ENCODE measurements at places on chromosomes 11 and 22. TPM values are rescaled to one million over a fixed set of nuclear protein-coding genes. Genes with fewer than 3 reads are reported as not detected.

GRCh38 chr11:14618060-14618459 is 25.5 kb upstream of the PDE3B start:
- no peak for DNase-seq

GRCh38 chr11:68181719-68182451 is 31.2 kb downstream of the KMT5B start:
- DNase-seq, result no peak

DNA sequence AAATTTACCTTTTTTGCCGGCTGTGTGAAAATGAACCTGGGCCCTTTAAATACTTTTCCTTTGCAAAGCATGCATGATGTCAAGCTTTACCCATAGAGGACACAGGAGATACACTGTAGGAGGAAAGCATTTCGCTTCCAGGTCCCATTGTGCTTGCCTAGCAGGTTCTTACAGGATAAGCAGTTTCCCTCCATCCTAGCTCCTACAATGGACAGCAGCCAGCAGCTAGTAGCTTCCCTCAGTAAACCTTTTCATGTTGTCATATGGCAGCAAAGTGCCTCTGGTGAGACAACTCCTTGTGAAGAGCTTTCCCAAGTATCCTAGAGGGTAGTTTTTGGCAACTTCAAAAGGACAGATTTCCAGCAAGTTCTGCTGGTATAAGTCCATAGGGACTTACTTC is 78.4 kb downstream of the RBFOX2 start:
- no peak for DNase-seq

HOATZ gene
- total RNA-seq, result not detected

- DNase-seq, result no peak
These were observed 714.7 kb upstream of the TENM4 start for GRCh38 chr11:80155412-80156017.

SLC22A8 gene
- total RNA-seq, result not detected

RFPL2 gene
- not detected for total RNA-seq

DNA sequence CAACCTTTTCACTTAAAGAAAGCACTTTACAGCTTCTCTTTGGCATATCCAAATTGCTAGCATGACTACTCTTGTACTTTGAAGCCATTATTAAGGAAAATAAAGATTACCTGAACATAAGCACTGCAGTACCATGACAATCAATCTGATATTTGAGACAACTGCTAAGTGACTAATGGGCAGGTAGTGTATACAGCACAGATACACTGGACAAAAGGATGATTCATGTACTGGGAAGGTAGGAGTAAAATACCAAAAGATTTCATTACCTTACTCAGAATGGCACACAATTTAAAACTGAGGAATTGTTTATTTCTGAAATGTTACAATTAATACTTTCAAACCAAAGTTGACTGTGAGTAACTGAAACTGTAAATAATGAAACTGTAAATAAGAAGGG is 1054.3 kb upstream of the TENM4 start:
- DNase-seq, result no peak

SART1 gene
- total RNA-seq, result 28.8 TPM

SORL1 gene
- 7.8 TPM for total RNA-seq

GRCh38 chr11:111845276-111846028 is 25.9 kb downstream of the ALG9 start:
- DNase-seq, result no peak

DNA sequence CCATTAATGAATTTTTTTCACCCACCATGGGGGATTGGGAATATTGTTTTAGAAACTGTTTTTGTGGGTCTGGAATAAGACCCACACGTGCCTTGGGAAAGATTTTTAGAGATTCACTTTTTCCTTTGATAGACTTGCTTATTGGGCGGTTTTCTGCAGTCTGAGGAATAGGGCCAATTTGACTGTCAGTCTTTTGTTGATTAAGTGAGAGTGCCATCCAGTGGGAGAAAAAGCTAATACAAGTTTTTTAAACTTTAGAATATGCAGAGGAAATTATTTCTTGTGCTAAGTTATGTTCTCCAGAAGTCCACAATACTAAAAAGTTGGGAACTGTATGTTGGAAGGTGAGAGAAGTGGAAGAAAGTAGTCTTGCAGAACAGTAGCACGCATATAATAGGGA is 56.1 kb downstream of the PRMT3 start:
- DNase-seq, result no peak

GRCh38 chr22:38751066-38751421 is 4.8 kb downstream of the SUN2 start:
- DNase-seq, result no peak

GRCh38 chr11:66228521-66228920 is 39.9 kb upstream of the RAB1B start:
- no peak for DNase-seq

DDX10 gene
- total RNA-seq, result 28.9 TPM

DNA sequence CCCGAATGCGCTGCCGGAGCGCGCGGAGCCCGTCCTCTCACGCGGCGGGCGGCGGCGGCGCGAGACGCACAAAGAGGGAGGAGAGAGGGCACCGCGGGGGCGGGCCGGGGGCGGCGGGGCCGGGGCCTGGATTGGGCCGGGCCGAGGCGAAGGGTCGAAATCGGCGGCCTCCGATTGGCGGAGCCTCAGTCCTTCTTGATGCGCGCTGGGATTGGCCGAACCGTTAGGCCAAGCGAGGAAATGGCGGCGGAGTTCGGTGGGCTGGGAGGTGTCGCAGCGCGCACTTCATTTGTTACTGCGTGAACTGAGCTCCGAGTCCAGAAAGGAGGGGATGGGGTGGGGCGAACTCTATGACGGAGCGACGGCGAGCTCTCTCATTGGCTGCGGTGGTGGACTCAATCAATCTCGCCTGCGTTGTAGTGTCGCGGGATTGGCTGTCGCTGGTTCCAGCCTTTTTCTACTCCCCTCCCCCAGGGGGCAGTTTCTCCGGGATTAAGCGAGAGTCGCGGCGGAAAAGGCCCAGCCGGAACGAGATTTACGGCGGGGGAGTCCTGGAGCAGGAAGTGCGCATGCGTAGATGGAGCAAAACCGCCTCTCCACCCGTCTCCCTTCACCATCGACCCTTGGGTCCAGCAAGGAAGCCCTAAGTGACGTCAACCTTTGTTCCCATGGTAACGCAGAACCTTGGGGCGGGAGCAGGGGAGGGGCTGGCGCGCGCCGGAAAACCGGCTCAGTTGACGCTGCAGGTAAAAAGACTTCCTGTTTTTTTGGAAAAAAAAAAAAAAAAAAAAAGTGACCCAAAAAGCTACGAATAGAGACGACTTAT is at the start of gene SF1:
TSS of gene SF1 (minus strand) at position 70 of the 826 bp plus-strand sequence. CDS start 150 bp downstream, outside the sequence.
- DNase-seq, result peak; percentile 96

C22orf42 gene
- total RNA-seq, result not detected

SLC17A6 gene
- not detected for total RNA-seq

GRCh38 chr11:64694821-64695365 is 28.1 kb downstream of the NRXN2 start:
- DNase-seq, result no peak

- DNase-seq, result no peak
These were observed 57.3 kb upstream of the SLN start for GRCh38 chr11:107769189-107769588.

GRCh38 chr22:23910496-23911190 is 16.5 kb downstream of the MIF start:
- DNase-seq, result no peak

P2RY2 gene
- total RNA-seq, result 1.1 TPM

TRIM29 gene
- total RNA-seq, result 0.22 TPM

- DNase-seq, result no peak
These were observed 14.3 kb downstream of the OR52K1 start for GRCh38 chr11:4496557-4497248.

GRCh38 chr11:111379602-111380136 is 594 bp upstream of the POU2AF1 start:
- DNase-seq, result no peak

DNA sequence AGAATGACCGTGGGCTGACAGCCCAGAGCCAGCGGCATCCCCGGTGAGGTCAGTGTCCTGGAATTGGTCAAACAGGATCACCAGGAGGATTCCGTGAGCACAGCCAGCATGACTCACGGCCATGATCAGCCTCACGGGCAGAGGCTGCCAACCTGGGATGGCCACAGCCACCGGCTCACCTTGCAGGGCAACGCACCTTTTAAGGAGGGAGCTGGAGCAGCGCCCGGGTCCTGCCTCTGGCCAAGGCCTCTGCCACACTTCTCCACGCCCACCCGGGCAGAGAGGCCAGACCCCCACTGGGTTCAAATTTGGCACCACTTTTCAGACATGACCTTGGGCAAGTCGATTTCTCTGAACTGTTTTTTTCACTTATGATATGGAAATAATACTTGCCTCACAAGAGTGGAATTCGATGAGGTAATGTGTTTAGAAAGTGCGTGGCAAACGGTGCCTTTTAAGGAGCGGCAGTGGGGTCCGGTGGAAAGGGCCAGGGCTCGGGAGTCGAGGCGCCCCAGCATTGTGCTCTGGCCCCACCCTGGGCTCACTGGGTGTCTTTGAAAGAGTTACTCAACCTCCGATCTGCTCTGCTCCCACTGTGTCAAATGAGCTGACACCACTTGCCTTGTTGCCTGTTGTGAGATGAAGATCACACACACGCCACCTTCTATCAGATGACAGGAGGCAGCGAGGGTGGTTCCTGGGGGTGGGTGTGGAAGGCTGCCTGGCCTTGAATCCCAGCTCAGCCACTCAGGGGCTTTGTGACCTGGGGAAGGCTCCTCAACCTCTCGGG is 16.0 kb downstream of the TXN2 start:
- peak; percentile 82 for DNase-seq

OR8D1 gene
- total RNA-seq, result not detected

GRCh38 chr11:119167933-119168332 is 592 bp upstream of the NLRX1 start:
- DNase-seq, result no peak

DNA sequence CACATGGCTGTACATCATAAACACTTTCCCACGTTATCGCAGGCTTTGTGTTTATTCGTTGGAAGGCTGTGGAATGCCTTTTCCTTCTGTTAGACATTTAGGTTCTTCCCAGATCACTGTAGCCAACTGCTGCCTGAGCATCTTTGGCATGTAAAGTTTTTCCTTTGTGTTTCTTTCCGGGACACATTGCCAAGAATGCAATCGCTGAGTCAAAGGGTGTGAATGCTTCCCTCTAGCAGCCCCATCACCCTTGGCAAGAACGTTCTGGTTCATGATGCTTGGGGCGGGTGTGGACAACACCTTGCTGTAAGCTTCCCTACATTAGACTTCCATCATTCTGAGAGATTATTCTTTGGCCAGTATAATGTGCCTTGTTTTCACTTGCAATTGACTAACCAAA is 136.2 kb downstream of the OSBP2 start:
- DNase-seq, result peak; percentile 52

GRCh38 chr11:126700768-126701519 is 299.6 kb downstream of the KIRREL3 start:
- DNase-seq, result no peak

- DNase-seq, result no peak
These were observed 143.4 kb downstream of the MAML2 start for GRCh38 chr11:96199563-96200025.

DNA sequence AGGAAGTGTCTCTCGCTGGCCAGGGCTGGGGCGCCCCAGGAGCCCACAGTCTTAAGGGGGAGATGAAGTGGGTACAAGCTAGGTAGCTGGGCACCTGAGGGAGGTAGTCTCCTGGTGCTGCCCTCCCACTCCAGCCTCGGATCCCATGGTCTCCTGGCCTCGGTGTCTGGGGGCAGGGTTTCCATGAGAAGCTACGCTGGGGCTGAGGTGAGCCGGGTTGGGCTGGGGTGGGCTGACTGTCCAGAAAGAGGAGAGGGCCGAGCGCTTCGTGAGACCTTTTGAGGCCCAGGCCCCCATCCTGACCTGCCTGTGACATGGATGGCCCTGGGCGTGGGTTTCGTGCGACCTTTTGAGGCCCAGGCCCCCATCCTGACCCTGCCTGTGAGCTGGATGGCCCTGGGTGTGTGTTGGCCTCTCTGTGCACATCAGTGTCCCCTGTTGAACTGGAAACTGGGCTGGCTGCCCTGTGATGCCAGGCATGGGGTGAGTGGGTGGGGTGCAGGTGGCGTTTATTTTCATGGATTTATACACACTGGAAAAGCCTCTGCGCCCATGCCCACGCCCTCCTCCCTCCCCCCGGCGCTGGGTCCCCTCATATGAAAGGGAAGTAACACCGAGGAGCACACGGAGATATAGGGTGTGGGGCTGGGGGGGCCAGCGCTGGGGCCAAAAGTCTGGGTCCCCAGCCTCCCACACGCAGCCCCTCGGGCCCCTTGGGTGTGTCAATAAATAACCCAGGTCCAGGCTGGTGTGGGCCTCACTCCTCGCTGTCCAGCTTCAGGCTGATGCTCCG is 8.6 kb downstream of the AIP start:
- no peak for DNase-seq

- DNase-seq, result no peak
These were observed 921 bp downstream of the TESMIN start for GRCh38 chr11:68750195-68751003.

SEPTIN3 gene
- 0.14 TPM for total RNA-seq

CCDC188 gene
- total RNA-seq, result not detected

KRTAP5-2 gene
- not detected for total RNA-seq

DNA sequence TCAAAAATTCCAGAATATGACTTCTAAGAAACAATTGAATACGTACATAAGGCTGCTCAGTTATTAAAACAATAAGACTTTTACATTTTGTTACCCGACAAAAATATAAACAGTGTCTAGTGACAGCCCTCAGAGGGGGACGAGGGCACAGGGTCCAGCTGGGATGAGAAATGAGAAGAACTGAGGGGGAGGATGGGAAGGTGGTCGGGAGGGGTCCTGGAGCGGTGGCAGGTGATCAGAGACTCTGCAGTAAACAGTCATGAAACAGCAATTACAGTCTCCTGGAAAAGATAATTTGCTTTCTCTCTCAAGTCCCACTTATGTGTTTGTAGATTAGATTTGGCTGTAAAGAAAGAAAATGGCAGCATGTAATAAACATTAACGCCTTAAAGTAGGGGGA is 56.0 kb downstream of the PACSIN2 start:
- no peak for DNase-seq

GRCh38 chr11:131737357-131737756 is 366.9 kb downstream of the NTM start:
- DNase-seq, result no peak

GRCh38 chr11:70145071-70145470 is 58.0 kb upstream of the FADD start:
- DNase-seq, result no peak

DNA sequence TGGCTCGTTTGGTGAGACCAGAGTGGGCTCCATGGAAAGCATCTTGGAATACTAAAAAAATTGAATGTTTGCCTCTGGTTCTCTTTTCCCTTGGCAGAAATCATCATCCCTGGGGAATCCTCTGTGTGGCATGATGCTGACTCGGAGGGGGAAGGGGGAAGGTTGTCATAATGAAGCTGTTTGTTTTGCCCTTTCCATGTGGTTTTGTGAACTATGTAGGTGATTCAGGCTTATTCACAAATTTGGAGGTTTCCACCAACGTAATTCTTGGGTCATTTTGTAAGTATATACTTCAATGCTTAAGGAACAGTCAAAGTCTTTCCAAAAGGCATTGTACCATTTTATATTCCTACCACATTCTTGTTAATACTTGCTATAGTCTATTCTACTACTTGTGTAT is 754.0 kb upstream of the FAT3 start:
- no peak for DNase-seq

- no peak for DNase-seq
These were observed 39.8 kb upstream of the MTNR1B start for GRCh38 chr11:92929653-92930052.

OR5M10 gene
- total RNA-seq, result not detected
